ENCODE measurements at places on chromosomes 7 and 10. TPM values are rescaled to one million over a fixed set of nuclear protein-coding genes. Genes with fewer than 3 reads are reported as not detected.
A peak's percentile ranks its signal among the peaks of the same experiment; 100 is the strongest.

- peak; percentile 59 for DNase-seq
Observed at GRCh38 chr7:92766461-92767003, 69.8 kb downstream of the CDK6 start.

DNA sequence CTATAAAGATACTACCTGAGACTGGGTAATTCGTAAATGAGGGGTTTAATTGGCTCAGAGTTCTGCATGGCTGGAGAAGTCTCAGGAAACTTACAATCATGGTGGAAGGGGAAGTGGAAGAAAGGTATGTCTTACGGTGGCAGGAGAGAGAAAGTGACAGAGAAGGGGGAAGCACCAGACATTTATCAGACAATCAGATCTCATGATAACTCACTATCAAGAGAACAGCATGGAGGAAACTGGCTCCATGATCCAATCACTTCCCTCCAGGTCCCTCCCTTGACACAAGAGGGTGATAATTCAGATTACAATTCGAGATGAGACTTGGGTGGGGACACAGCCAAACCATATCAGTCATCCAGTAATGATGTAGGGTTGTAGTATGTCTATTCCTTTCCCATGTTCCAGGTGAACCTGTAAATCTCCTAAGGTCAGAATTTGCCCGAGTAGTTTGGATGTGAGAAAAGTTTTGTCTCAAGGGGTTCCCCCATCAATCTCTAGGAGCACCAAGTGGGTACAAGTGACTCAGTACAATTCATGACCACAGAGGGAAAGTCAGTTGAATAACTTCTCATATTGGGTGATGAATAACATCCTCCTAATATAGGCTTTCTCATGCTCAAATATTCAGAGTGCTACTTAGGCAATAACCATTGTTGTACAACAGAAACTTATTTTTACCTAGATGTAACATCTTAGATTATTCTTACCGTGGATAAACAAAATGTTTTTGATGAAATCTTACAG is 39.7 kb upstream of the MTPN start:
- DNase-seq: no peak

DNA sequence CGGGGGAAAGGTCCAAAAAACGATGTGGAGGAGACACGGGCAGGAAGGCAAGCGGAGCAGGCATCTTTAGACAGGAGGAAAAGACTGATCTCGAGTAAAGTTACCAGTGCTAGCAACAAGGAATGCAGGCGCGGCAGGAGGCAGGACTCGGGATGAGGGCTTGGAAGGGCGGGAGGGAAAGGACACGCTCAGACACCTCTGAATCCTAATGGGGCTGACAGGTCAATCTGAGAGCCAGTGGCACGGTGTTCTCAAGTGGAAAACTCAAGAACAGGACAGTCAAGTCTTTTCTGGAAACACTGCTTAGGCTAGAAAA is 155.3 kb upstream of the COBL start:
- DNase-seq: no peak

DNA sequence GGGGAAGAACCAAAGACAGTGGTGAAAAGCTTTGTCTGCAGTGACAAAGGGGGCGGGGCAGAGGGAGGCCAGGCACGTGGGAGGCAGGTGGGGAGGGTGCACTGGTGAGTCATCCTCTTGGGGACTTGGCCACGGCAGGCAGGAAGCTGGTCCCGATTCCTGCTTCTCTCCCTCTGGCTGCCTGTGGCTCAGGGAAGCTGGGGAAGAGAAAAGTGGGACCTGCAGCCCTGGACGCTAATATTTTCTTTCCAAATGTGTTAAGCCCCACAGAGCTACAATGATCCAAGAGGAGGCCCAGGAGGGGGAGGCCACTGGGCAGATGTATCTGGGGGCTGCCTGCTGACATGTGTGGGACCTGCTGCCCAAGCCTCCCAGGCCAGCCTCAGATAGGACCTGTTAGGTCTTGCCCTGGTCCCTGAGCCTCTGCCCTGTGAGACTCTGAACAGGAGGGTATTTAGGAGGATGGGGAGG is 231.8 kb downstream of the KCNMA1 start:
- no peak for DNase-seq

DNA sequence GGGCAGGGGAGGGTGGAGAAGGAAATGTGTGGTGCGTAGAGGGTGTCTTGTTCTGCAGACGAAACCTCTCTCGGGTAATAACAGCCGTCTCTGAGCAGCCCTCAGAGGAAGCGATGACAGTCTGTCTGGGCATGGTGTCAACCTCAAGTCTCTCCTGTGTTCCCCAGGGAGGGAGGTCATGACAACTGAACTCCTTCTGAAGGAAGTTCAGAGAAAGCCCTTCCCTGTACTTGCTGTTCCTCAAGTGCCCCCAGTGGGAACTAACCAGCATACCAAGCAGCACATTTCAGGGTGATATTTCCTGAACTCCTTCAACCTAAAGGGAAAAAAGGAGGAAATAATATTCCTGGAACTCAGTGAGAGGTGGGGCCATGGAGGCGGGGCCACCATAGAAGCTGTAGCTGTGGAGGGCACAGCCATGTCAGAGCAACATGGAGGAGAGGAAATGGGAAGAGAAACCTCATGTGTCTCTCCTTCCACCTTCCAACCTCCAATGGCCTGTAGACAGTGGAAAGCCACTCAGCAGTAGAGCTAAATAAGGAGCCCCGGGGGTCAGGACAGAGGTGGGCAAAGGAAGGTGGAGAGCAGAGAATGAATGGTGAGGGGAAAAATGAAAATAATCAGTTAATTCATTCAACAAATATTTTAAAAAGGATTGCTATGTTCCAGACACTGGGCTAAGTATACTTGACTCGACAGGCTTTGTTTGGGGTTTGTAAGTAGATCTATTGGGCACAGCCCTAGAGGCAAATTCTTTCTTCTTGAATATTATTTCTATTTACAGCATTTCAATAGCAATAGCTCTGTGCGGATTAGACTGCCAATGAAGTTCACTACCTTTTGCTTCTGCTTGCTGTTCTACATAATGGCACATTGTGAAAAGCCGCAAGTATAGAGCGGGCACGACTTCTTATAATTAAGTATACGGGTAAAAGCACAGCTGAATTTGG is 61.0 kb upstream of the AOAH start:
- no peak for DNase-seq

GRCh38 chr10:132332433-132332754 is 401 bp downstream of the LRRC27 start:
- DNase-seq: no peak

DNA sequence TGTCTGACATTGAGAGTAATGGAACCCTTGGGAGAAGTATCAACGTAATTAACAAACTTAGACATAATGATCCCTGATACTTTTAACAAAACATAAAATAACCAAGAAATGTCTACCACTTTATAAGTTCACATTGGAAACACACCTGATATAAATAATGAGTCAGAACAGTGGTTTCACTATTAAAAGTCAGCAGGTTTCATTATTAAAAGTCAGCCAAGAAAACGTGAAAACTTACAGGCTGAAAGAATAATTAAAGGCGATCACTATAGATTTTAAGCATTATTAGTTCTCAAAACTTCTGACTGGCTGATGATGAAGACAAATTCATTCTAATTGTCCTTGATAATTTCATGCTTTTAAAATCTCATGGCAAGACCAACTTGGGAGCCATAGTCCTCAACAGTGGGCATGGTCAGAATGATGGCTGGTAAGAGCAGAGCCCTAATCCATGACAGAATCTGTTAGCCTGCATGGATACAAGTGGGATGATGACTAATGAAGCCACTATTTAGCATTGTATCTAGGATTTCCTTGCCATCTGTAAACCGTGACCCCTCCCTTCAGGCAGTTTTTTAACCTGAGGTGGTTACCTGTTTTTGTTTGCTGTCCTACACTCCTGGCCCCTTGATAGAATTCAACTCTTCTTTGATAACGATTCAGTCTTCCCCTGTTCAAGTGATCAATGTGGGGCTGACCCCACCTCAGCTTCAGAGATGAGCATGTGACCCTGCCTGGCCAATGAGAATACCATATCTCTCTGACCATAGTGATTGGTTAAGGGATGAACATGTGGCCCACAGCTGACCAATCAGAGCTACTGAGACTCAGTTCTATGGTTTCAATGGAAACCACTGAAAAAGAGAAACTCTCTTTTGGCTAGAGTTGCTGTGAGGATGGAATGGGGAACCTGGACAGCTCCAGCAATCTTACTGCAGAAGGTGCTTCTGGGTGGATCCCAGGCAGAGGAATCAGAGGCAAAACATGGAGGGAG is 151.0 kb downstream of the PLPP4 start:
- no peak for DNase-seq

DNA sequence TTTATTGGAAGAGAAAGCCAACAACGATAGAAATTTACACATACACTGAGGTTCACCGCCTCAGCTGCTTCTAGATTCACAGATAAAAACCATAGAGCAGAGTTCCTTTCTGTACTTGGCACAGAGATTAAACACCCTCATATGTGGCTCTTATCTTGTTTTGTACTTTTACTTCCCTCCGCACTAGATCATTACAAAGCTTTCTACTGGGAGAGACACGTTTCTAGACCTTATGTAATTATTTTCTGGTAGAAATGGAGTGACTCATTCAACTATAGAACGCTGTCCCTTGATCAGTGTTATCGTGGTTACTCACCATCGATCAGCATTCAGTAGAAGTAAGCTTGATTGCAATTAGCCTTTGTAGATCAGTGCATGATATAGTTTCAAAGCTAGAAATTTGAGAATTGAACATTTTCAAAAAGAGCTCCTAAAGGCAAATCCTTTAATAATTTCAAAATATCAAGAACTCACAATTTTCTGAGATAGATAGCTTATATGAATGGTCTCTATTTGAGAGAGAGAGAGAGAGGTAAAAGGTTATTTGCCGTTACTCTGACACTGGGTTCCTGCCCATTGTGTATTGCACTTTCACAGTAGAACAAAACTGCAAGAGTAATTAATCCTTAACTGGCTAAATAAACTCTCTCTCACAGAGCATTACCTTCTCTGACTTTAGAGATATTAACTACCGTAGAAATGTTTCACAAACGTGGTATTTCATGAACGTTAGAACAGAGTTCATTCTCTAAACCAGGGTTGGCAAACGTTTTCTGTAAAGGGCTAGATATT is 26.1 kb upstream of the DNAJC1 start:
- no peak for DNase-seq

DNA sequence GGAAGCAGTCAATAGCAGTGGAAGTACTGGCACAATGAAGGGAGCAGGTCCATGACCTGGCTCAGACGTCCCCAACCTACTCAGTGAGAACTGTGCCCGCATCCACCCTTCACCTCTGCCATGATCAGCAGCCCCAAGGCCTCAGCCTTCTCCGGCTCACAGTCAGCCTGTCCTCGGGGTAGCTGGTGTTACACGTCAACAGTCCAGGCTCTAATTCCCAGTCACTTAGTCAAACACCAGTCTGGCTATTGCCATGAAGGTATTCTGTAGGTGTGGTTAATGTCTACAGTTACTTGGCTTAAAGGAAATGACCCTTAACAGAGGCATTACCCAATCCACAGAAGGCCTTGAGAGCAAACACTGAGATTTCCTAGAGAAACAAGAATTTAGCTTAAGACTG is 49.1 kb downstream of the GRB10 start:
- no peak for DNase-seq

DNA sequence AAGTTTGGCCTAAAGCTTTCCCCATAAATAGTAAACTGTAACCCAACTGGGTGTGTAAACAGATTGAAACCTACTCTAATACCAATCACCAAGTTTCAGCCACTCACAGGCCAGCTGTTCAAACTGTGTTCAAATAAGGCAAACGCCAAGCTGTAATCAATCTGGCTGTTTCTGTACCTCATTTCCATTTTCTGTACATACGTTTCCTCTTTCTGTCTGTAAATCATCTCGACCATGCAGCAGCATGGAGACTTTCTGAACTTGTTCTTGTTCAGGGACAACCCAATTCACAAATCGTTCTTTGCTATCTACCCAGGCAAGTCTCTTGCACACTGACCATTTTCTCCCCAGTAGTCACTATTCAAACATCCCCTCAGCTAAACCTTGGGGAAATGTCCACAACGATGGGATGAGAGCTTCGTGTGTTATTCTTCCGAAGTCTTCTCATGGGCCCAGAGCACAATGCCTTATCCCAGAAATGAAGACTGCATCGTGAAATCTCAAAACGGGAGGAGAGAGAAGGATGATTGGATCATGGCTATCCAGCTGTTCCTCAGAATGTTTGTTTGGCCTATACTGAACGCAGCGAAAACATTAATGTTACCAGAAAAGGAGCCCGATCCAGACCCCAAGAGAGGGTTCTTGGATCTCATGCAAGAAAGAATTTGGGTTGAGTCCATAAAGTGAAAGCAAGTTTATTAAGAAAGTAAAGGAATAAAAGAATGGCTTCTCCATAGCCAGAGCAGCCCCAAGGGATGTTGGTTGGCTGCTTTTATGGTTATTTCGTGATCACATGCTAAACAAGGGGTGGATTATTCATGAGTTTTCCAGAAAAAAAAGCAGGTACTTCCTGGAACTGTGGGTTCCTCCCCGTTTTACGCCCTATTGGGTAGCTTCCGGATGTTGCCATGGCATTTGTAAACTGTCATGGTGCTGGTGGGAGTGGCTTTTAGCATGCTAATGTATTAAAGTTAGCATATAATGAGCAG is 86.2 kb downstream of the SLC16A9 start:
- no peak for DNase-seq

DNA sequence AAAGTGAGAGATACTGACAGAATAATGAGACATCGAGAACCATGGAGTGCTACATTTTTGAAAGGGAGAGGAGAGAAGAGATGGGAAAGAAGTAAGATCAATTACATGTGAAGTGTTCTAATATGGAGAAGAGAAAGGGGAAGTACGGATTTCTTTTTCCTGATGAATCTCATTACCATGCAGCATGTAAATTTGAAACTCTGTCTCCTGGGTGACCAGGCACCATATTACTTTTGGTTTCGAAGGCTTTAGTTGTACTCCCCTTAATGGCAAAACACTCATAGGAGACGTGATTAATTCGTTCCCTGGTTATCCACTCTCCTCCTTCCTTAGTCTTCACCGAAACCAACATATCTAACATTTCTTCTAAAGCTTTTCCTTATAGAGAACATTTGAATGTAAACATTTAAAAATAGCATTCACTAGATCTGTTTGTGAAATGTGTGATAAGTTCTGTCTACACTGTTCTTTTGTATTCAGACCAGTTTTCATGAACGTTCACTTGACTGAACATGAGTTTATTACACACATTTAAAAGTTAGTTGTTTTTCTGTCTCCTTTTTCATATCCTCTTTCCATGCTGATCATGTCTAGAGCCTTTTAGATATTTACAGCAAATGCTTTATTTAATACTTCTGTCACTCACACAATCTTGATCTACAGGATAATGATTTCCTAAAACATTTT is 80.2 kb upstream of the MSRB2 start:
- no peak for DNase-seq

GRCh38 chr7:3002631-3003030 is 41.0 kb downstream of the CARD11 start:
- no peak for DNase-seq

- peak; percentile 65 for DNase-seq
Observed at GRCh38 chr7:8113184-8113583, 144.6 kb downstream of the GLCCI1 start.

GRCh38 chr7:30743371-30744074 is 8.4 kb upstream of the INMT start:
- peak; percentile 33 for DNase-seq

- no peak for DNase-seq
Observed at GRCh38 chr7:92615861-92616260, 25.7 kb upstream of the FAM133B start.

POT1 gene
- 46.6 TPM for total RNA-seq

RBP3 gene
- not detected for total RNA-seq

TSPAN33 gene
- 35.8 TPM for total RNA-seq

OR2A12 gene
- total RNA-seq: not detected

TAS2R41 gene
- not detected for total RNA-seq

GDF10 gene
- total RNA-seq: not detected

AQP1 gene
- not detected for total RNA-seq

CD36 gene
- total RNA-seq: not detected

OR2A42 gene
- total RNA-seq: not detected

ANKRD30A gene
- not detected for total RNA-seq

GPR146 gene
- total RNA-seq: not detected

TRDMT1 gene
- total RNA-seq: 6.8 TPM

Data from G401 (cell line).